ENCODE measurements at places on chromosomes 12 and 14.

DNA sequence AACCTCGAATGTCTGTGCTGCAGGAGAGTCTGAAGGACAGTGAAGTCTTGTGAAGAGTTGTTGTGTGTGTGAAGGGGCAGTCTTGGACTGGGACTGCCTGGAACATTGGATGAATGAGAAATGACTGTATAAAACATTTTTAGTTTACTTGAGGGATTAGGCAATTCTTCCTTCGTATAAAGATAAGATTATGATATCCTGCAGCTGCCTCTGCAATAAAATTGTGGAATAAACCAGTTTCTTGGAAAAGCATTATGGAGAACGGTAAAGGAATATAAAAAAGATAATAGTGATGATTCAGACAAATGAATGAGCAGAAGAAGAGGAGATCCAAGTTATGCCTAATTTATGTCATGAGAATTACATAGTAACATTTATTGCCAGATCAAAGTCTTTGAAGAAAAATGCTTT lies 30.9 kb upstream of the LUM start:
- DNase-seq, result no peak

DNA sequence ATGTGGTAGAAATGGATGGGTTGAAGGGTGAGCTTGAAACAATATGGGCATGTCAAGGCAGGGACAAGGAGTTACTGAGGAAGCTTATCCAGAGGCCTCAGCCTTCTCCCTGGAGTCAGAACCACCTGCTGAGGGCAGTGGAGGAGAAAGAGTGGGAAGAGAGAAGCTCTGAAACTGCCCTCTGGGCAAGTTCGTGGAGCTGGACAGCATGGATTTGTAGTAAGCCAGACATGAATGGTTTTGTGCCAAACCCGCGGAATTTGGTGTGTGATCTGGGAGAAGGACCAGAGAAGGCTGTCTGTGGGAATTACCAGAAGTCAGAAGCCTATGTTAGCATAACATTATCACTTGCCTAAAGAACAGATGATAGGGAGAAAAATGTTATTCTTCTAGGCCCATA lies 164.8 kb downstream of the SLC41A2 start:
- no peak for DNase-seq

DNA sequence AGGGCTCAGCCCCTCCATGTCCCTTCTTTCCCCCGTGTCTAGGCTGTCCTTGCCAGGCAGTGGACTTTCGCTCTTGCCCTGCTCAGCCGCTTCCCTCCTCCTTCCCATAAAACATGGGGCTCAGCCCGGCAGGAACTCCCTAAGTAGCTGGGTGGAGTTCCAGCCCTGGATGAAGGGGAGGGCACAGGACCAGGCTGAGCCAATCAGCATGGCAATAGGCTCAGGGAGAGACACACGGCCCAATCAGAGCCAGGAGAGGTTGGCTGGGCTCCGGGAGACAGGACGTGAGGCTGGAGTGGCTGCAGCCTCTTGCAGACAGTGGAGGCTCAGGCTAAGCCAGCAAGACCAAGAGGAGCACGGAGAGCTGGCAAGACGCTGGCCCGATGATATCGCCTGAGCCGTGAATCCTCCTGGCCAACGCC lies 54.3 kb downstream of the GALNT9 start:
- no peak for DNase-seq

- no peak for DNase-seq
Observed at GRCh38 chr14:87952307-87953094, 40.5 kb downstream of the GALC start.

GRCh38 chr12:112924986-112925385 lies 13.3 kb upstream of the OAS3 start:
- no peak for DNase-seq

DNA sequence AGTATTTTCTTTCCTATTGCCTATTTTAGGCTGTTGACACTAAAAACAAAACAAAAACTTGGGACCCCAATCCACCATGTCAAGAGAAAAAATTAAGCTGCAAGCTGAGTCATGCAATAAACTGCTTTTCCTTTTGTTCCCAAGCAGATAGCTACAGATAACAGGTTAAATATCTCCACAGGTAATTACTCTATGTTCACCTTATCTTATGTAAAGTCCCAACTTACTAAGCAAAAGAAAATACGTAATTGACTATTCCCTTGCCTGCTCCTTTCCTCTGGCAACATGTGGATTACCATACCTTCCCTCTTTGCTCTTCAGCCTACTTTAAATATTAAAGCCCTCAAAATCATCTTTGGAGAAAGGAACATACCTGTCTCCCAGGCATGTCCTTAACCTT lies 19.2 kb upstream of the COX16 start:
- DNase-seq, result no peak

- no peak for DNase-seq
Observed at GRCh38 chr12:78403681-78404080, 460.9 kb upstream of the SYT1 start.

- no peak for DNase-seq
Observed at GRCh38 chr14:46574221-46574977, 77.2 kb downstream of the RPL10L start.

GRCh38 chr12:26135010-26135420 lies 10.2 kb upstream of the BHLHE41 start:
- no peak for DNase-seq

- DNase-seq, result no peak
Observed at GRCh38 chr12:47721431-47721973, 3.8 kb downstream of the ENDOU start.

- no peak for DNase-seq
Observed at GRCh38 chr14:64573109-64573508, 23.3 kb downstream of the PPP1R36 start.

DNA sequence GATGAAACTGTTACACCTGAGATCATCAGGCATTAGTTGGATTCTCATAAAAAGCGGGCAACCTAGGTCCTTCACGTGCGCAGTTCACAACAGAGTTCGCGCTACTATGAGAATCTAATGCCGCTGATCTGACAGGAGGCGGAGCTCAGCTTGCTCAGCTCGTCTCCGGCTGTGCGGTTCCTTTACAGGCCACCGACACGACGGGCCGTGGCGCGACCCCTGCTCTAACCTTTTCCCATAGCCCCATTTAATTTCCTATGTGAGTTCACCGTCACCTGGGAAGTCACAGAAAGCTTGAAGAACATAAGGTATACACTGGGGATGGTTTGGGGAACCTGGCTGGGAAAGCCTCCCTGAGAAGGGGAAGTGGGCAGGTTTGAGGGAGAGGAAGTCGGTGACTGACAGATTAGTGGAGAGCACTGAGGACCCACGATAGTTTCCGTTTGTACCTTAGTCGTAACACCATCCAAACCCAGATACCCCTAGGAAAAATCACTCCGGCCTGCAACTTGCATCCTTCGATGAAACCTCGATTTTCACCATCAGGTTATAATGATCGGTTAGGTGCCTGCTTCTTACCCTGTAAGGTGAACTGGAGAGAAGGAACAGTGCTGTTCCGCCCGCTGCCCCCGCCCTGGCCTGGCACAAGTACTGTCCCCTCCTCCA lies 2.8 kb upstream of the AAAS start:
- DNase-seq, result no peak

- DNase-seq, result no peak
Observed at GRCh38 chr14:73810478-73811163, 41.0 kb upstream of the PTGR2 start.

Data from AG04449 (cell line).